ENCODE measurements at places on chromosomes 11 and 22.

DNA sequence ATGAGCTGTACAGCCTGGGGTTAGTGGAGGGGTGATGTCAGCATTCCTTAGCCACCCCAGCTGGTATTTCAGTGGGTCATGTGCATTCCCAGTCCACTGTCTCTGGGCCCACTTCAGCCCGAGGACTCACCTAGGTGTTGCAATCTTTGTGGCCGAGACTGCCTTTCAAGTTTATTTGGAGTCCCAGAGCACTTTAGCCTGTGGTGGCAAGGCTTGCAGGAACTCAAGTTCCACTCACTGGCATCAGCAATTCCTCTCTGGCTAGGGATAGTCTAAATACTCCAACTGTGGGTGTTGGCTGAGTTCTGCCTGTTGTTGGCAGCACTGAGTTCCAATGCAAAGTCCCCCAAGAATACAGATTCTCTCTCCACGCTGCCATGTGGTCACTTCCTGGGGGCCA, 191.6 kb upstream of the PGR start:
- DNase-seq = no peak

GRCh38 chr22:39253435-39254070, 8.8 kb upstream of the PDGFB start:
- no peak for DNase-seq

DNA sequence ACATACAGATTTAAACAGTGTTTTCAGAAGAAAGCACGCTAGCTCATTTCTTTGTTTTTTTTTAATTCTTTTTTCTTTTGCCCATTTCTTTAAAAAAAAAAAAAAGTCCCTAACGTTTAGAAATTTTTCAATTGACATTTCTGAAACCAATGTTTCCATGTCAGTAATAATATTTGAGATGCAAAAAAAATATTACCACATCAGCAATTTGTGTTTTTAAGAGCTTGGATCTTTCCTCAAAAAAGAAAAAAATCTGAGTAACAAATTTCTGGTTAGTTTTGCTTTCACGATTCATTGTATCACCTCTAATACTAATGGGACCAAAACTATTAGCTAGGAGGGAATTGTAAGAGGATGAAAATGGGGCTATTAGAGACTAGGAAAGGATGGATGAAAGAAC, 39.9 kb upstream of the ASPHD2 start:
- no peak for DNase-seq

DNA sequence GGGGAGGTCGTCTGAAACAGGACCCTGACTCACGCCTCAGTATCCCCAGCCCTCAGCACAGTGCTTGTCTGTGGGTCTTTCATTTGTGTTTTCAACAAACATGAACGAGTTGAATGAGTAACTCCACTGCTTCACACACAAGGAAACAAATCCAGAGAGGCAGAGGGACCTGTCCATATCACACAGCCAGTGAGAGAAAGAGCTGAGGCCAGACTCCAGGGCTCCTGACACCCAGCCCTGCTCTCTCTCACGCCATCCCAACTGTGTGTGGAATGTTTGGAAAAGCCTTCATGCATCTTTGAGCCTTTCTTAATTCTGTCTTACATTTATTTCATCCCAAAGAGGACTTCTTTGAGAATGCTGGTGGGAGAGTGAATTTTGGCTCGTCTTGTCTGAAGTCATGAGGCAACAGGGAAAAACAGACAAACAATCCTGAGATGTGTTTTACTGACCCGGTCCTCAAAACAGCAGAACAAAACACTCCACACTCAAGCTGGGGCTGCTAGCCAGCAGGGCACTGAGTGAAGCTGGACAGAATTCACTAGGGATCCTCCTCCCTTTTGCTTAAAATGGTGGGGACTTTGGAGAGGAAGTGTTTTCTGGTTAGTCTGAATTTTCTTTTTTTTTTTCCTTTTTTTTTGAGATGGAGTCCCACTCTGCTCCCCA, 19.7 kb upstream of the ALG8 start:
- DNase-seq = no peak

DNA sequence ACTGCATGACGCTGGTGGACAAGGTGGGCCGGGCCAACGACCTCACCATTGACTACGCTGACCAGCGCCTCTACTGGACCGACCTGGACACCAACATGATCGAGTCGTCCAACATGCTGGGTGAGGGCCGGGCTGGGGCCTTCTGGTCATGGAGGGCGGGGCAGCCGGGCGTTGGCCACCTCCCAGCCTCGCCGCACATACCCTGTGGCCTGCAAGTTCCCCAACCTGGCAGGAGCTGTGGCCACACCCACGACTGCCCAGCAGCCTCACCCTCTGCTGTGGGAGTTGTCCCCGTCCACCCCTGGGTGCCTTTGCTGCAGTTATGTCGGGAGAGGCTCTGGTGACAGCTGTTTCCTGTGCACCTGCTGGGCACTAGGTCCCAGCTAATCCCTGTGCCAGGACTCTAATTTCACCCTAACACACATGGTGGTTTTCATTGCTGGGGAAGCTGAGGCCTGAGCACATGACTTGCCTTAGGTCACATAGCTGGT, 49.0 kb upstream of the PPP6R3 start:
- no peak for DNase-seq

Data from activated CD4-positive, alpha-beta T cell treated with anti-CD3 and anti-CD28 coated beads, Interleukin-2, amount 10 ng/mL, durations not matched to agents 7 days and 5 days (primary cell).